ENCODE measurements at places on chromosomes 5 and 9.

- no peak for DNase-seq
Measured at GRCh38 chr9:8659108-8659507, 859.5 kb upstream of the DMAC1 start.

DNA sequence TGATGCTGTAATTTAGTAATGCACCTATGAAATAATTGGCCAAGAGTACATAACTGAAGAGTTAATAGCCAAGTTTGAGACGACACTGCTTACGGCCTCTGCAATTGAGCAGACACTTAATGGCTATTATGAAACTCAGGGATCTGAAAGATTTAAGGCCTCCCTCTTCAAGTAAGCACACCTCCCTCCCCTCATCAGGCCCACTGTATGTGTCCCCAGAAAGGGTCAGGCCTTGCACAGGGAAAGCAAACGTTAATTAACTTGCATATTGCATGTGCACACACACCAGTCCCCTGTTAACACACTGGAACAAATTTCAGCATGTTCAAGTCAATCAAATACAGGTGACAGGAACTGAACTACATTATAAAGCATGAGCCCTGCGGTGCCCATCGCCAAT is 163.6 kb downstream of the SPOCK1 start:
- DNase-seq = no peak

- no peak for DNase-seq
Measured at GRCh38 chr5:56290378-56291078, 57.4 kb upstream of the ANKRD55 start.

- DNase-seq = no peak
Measured at GRCh38 chr9:124013309-124014210, 2.0 kb downstream of the LHX2 start.

DNA sequence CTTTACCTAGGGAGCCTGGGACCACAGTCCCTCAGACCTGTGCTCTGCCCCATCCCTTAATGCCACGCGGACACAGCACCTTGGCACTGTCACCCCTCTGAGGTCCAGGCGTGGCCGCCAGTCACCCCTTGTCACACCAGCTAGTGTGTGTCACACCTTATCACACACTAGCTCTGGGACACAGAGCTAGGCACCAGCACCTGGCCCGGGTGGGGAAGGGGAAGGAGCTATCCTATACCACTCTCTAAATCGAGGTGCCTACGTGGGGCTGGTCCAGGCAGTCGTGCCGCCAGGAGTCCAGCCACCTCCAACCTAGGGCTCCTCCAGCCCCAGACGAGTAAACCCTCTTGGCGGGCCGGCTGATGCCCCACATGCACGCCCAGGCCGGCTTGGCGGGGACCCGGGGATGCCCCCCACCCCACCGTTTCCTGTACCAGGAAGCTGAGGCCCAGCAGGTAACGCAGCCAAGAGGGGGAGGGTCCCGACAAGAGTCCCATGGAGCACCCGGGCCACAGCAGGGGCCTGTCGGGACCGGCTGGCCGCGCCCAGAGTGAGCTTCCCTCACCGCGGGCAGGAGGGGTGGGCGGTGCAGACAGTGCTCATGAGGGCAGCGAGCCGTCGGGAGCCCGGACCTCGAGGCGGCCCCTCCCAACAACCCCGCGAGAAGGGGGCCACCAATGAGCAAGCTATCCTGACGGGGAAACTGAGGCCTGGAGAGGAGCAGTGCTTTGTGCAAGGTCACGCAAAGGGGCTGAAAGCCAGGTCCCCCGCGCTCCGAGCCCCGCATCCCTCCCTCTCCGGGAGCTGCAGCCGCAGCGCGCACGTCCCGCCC is 550 bp downstream of the CORO2A start:
- no peak for DNase-seq

GRCh38 chr5:34789021-34789531 is 49.9 kb upstream of the TTC23L start:
- peak; percentile 24 for DNase-seq

- DNase-seq = no peak
Measured at GRCh38 chr9:130670644-130671043, 6.2 kb downstream of the PRDM12 start.

DNA sequence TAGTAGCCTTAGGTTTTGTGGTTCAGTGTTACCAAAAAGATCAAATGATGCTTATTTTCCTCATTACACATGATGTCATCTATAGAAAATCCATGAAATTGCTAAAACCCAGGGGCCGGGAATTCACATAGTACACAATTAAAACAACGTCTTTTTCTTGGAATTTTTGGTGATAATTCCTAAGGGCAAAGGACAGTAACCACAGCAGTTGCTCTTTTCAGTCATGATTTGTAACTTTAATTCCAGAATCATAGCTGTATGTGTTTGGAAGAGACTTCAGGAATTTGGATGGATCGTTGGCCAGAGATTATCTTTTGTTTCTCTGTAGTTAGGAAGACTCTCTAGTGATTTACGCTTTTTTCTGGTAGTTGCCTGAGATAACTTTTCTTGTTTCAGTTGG is 748.7 kb downstream of the TLE4 start:
- peak; percentile 3 for DNase-seq

GRCh38 chr9:37010180-37010579 is 23.9 kb downstream of the PAX5 start:
- no peak for DNase-seq

DNA sequence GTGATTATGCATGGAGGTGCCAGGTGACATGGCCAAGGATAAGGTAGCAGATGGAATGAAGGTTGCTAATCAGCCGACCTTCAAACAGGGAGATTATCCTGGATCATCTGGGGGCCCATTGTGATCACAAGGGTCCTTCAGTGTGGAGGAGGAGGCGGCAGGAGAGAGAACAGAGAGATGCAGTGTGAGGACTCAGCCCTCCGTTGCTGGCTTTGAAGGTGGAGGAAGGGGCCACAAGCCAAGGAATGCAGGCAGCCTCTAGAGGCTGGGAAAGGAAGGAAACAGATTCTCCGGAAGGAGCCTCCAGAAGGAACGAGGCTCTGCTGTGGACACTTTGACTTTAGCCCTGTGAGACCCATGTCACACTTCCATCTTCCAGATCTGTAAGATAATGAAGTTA is 27.4 kb upstream of the EEIG1 start:
- no peak for DNase-seq

- no peak for DNase-seq
Measured at GRCh38 chr5:176836811-176837706, 26.7 kb downstream of the UNC5A start.

GRCh38 chr9:87285183-87285850 is 212.3 kb upstream of the DAPK1 start:
- DNase-seq = no peak

GRCh38 chr5:8864053-8864452 is 681.8 kb downstream of the SEMA5A start:
- DNase-seq = no peak
